ENCODE measurements at places on chromosomes 4 and X.

DNA sequence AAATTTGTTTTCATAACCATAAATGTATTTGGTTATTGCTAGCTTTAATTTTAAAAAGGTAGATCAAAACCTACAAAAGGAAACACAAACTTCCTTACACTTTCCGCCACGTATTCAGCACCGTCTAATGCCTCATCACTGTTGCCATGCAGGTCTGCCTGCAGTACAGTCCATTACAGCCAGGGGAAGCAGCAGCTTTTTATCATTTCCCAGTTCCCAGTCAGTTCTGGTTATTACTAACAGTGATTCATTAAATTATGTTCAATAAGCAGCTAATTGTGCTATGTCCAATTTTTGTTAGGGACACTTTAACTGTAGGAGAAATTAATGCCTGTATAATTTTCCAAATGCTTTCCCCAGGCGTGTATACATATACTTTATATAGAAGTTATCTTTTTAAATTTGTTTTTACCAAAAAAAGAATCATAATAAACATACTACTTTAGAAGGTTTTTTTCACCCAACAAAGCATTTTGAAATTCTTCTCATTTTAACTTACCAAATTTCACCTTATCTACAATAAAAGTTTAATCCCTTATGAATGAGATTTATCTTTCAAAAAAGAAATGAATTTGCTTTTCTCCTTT, 93.3 kb downstream of the ANXA3 start:
- DNase-seq = no peak

DNA sequence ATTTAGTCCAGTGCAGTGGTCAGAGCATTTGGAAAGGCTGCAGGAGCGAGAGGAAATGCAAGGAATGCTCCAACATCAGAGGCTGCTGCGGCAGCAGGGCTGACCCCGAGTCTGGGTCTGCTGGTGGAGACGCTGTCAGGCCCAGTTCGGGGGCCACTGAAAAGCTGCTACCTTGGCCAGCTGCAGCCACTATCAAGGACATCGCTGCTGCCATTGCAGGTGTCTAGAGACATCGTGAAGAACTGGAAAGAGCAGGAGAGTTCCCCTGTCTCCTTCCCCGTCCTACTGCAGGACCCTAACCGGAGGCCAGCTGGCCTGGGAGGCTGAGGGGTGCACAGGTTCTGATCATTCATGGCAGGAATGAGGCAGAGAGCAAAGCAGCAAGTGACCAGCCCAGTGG, 29.5 kb upstream of the GPR78 start:
- DNase-seq = no peak

DNA sequence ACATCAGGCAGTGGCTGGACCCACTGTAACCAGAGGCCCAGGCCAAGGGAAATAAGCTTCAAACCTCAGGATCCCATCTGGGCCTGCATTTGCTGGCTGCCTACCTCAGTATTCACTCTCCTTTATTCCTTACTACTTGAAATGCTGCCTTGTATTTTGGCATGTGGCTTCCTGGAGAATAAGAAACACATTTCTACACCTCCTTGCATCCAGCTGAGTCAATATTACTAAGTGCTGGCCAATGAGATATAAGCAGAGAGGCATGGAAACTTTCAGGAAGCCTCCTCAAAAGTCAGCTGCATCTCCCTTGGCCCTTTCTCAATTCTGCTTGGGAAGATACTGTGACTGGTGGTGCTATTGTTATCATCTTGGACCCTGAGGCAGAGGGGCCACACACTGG, 59.8 kb upstream of the RELL1 start:
- DNase-seq = no peak

GRCh38 chr4:159281771-159282170, 178.9 kb downstream of the RAPGEF2 start:
- DNase-seq = no peak

GRCh38 chr4:90118527-90119195, 8.5 kb upstream of the CCSER1 start:
- no peak for DNase-seq

DNA sequence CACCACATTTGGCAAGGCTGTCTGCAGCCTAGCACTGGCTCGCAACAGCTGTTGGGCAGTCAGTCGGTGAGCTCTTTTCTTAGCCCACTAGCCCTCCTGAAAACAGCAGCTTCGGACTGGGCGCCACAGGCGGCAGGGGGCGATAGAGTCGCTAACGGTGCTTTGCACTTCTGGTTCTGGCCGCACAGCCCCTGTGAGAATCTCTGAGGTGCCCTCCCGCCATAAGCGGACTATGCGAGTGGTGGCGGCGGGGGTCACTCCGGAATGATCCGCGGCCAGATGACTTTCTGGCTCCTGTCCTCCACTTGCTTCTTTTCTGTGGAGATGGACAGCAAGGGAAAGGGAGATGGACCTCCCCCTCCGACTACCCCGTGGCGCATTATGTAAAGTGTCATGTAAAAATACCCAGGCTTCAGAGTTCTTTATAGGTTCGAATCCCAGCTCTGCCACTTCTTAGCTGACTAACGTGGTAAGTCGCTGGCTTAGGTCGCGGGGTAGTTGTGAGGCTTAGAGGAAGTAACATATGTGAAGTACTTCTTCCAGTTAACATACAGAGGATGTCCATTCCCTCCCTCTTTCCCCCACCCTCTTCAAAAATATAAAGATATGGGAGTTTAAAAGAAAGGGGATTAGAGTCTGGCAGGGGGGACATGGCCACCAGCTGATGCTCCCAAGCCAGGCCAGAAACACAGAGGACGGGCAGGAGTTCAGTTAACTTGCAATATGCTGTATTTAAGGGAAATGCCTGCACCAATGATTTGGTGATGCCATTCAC, 11.0 kb downstream of the ARHGAP36 start:
- DNase-seq = no peak

All from AG04449 (cell line).